ENCODE measurements at places on chromosomes 1 and 21. TPM values are rescaled to one million over a fixed set of nuclear protein-coding genes. Genes with fewer than 3 reads are reported as not detected.

The SPRR1B gene
- not detected for total RNA-seq

The FAM229A gene
- total RNA-seq, result 20.5 TPM

The ZNF648 gene
- total RNA-seq, result not detected

The PODN gene
- 7.0 TPM for total RNA-seq

The CFAP298 gene
- total RNA-seq, result 28.0 TPM

The CFAP107 gene
- not detected for total RNA-seq

The BSND gene
- total RNA-seq, result not detected

- no peak for DNase-seq
These were observed 34.6 kb downstream of the RUNX1 start for GRCh38 chr21:35014302-35015041.

DNA sequence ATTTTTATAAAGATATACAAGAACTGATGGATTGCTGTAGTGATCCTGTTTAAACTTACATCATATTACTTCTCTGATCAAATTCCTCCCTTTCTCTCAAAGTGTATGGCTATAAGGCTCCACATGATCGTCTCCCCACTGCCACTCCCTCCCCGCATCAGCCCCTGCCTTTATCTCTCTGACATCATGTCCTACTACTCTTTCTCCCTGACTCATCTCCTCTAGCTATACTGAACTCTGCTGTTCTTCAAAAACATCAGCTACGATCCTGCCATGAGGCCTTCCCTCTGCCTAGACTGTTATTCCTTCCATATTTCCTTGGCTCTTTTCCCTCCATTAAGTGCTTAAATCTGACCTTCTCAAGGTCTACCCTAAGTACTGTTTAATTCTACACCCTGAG is 22.8 kb downstream of the HFM1 start:
- DNase-seq, result no peak

DNA sequence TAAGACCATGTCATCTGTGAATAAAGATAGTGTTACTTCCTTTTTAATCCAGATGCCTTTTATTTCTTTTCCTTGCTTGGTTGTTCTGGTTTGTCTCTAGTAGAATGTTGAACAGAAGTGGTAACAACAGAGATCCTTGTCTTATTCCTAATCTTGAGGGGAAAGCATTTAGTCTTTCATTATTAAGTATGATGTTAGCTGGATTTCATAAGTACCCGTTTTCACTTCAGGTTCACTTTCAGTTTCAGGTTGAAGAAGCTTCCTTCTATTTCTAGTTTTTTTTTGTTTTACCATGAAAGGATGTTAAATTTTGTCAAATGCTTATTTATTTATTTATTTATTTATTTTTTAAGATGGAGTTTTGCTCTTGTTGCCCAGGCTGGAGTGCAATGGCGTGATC is 22.3 kb upstream of the AGPAT3 start:
- no peak for DNase-seq

DNA sequence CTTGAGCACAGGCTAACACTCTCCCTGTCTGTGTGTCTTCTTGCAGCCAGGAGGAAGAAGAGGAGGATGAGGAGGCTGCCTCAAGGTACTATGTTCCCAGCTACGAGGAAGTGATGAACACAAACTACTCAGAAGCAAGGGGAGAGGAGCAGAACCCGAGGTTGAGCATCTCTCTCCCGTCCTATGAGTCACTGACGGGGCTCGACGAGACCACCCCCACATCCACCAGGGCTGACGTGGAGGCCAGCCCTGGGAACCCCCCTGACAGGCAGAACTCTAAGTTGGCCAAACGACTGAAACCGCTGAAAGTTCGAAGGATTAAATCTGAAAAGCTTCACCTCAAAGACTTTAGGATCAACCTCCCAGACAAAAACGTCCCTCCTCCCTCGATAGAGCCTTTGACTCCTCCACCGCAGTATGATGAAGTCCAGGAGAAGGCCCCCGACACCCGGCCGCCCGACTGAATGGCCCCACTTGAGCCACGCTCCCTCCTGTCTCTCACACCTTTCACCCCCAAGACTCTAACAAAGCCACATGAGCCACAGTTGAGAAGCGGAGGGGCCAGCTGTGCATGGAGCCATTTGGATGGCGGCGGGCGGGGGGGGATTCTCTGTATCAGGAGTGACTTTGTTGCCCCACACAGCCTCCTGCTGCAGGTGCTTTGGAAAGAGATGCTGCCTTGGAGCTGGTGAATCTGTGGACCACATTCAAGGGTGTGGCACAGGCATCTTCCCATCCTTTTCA is 27.6 kb upstream of the FHAD1 start:
- no peak for DNase-seq

DNA sequence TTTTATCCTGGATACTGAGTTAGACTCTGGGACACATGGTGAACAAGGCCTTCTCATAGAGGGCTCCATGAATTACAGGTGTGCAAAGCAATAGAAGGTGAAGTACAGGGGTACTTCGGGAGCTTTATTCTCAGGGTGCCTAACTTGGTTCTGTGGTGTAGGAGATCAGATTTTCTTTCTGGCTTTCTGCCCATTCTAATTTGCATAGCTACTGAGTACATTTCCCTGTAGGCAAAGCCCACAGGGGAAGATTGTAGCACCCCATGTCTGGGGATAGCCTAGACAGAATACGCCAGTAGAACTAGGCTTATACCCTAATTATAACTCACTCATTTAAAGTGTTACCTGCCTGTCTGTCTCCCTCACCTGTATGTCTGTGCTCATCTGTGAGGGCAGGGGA is 49.7 kb downstream of the PGM1 start:
- no peak for DNase-seq

GRCh38 chr1:44894591-44894990 is 51.5 kb upstream of the PTCH2 start:
- DNase-seq, result no peak

- no peak for DNase-seq
These were observed 115.0 kb downstream of the MAGI3 start for GRCh38 chr1:113505357-113505756.

GRCh38 chr1:70071601-70072000 is 133.8 kb downstream of the LRRC40 start:
- DNase-seq, result no peak

DNA sequence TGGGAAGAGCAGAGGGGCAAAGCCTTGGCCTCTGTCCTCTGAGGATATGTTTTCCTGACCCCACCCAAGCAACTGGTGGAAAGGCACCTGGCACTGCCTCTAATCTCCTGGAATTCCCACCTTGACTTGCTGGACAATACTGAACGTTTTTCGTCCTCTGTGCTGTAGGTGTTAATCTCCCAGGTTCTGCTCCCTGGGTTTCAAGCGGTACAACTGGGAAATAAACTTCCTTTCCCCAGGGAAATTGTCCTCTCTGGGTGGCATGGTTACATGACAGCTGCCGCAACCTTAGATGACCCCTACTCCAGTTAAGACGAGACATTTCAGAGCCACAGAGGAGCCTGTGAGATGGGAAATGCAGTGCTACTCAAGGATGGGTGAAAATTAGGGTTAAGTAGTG is 57.3 kb upstream of the BCAR3 start:
- no peak for DNase-seq

- peak; percentile 78 for DNase-seq
These were observed 35.7 kb downstream of the ZBTB8B start for GRCh38 chr1:32500387-32501209.

DNA sequence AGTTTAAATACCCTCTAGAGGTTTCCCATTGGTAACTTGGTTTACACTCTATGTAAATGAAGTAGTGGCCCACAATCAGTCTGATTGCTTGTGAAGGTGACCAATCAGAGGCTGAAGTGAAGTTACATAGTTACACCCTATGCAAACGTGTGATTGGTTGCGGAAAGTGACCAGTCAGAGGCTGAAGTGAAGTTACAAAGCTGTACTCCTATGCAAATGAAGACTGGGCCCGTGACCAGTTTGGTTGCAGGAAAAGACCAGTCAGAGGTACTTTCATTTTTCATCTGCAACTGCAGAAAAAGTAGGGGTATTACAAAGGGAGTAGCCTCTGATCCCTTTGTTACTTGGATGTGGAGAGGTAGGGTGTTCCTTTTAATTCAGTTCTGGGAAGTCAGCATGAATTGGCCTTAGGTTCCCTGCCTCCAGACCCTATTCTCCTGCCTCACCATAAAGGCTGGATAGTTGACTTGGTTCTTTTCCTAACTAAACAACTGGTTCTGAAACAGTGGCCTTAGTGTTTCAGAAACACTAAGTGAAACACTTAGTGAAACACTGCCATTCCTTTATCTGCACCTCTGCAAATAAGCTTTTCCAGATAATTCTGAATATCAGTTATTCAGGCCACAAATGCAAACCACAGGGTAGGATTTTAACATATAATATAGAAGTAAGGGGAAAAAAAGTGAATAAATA is 39.3 kb downstream of the MAGI3 start:
- DNase-seq, result no peak

DNA sequence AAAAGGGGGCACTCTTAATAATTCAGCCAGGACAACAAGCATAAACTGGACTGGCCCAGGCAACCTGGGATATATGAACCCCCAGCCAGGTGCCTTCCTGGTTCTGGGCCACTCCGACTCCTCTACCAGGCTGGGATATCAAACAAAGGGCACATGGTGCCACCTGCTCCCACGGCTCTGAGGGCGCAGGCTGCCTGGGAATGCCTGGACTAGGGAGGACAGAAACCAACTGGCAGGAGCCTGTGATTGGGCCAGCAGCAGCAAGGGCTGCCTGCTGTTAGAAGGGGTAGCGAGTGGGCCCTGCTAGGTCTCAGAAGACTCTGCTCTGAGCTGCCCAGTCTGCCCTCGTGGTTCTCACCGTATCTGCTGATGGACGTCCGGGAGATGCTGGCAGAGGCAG is 123.2 kb upstream of the CD34 start:
- no peak for DNase-seq

GRCh38 chr1:211591980-211592493 is 13.1 kb upstream of the SLC30A1 start:
- no peak for DNase-seq

DNA sequence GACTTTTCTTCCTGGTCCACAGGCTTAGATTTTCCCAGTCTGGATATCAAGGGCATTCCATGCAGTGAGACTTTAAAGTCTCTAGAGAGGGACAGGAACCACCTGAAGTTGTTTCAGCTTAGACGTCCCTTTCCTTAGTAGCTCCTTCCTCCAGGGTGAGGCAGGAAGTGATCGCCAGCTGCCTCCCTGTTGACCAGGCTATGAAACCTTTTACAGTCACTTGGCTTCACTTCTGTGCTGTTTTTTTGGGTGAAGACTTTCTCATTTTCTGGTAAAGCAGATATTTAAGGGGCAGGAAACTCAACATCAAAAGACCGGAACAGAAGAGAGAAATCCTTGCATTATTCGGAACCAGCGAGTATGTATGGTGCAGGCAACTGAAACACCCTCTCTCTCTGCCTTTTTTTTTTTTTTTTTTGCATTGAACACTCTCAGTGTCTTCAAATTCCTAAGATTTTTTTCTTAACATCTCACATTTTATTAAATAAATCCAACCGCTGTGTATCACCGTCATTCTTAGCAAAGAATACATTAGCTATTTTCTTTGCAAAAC is 234.6 kb upstream of the IRF2BP2 start:
- no peak for DNase-seq

GRCh38 chr1:55382806-55383305 is 167.7 kb upstream of the USP24 start:
- DNase-seq, result no peak

DNA sequence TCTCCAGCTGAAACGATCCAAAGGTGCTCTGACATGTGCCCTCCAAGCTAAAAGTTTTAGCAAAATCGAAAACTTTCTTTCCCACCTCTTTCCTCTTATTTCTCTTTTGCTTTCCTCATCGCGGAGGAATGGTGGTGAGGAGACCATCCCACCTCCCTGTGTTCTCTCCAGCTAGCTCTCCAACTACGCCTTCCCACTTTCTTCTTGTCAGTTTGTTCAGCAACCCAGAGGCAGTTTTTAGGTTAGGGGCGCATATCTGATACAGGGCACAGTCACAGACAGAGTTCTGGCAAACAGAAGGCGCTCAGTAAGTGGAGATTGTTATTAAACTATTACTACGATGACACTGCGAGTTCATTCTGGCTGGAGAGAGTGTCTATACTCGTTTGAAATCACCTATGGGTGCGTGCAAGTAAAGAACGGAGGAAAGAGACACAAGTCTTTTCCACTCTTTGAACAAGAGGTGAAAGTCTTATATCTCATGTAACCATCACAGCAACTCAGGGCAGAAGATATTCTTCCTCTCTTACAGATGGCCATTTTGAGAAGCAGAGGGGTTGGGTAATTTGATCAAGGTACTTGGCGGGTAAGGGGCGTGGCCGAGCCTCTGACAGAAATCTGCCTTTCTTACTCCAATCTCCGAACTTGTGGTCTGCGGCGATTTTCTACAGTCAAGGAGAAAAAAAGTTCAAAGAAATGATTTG is 13.9 kb downstream of the HLX start:
- no peak for DNase-seq

DNA sequence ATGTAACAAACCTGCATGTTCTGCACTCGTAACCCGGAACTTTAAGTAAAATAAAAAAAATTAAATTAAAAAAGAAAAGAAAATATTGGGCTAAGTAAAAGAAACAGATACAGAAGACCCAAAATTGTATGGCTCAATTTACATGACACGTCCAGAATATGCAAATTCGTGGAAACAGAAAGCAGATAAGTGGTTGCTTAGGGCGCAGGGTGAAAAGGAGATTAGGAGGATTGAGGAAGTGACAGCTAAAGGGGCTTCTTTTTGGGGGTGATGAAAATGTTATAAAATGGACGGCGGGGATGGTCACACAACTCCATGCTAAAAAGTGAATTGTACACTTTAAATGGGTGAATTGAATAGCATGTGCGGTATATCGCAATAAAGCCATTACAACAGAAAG is 27.4 kb upstream of the ZBTB21 start:
- no peak for DNase-seq

DNA sequence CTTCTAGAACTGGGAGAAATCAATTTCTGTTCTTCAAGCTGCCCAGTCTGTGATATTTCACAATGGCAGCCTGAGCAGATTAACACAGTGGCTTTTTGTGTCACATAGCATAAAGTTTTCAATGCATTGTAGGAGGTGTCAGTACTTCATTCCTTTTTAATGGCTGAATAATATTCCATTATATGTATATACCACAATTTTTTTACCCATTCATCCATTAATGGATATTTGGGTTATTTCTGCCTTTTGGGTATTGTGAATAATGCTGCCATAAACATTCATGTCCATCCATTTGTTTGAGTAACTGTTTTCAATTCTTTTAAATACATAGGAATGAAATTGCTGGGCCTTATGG is 191.5 kb downstream of the SETD4 start:
- DNase-seq, result no peak

GRCh38 chr1:192914696-192915095 is 105.9 kb downstream of the RGS2 start:
- DNase-seq, result no peak

DNA sequence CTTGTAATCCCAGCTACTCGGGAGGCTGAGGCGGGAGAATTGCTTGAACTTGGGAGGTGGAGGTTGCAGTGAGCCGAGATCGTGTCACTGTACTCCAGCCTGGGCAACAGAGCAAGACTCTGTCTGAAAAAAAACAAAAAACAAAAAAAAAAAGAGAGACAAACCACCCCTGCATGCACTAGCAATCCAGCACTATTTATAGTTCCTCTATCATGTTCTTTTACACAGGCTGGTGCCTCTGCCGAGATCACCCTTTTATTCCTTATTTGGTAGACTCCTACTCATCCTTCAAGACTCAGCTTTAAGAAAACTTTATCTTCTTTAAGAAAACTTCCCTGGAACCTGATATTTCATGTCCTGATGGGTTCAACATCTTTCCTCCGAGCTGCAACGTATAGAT is 10.8 kb downstream of the FMO5 start:
- no peak for DNase-seq

GRCh38 chr1:223617323-223618070 is 48.0 kb downstream of the CAPN8 start:
- DNase-seq, result no peak

GRCh38 chr1:25723250-25723880 is 76.6 kb upstream of the SELENON start:
- DNase-seq, result no peak

GRCh38 chr21:36395353-36396111 is 10.3 kb downstream of the CHAF1B start:
- DNase-seq, result no peak

Measured in Peyer's patch (tissue), 4 donors.